ENCODE measurements at places on chromosomes 6 and 20. TPM values are rescaled to one million over a fixed set of nuclear protein-coding genes. Genes with fewer than 3 reads are reported as not detected.
A peak's percentile ranks its signal among the peaks of the same experiment; 100 is the strongest.

The HDDC2 gene
- total RNA-seq = 55.4 TPM

The EEF1E1 gene
- 16.7 TPM for total RNA-seq

The RNF8 gene
- total RNA-seq = 13.1 TPM

The EEF1A2 gene
- total RNA-seq = 0.77 TPM

The SCRT2 gene
- not detected for total RNA-seq

The TINAG gene
- not detected for total RNA-seq

The CLPSL2 gene
- total RNA-seq = not detected

The CST4 gene
- not detected for total RNA-seq

The OXT gene
- total RNA-seq = not detected

DNA sequence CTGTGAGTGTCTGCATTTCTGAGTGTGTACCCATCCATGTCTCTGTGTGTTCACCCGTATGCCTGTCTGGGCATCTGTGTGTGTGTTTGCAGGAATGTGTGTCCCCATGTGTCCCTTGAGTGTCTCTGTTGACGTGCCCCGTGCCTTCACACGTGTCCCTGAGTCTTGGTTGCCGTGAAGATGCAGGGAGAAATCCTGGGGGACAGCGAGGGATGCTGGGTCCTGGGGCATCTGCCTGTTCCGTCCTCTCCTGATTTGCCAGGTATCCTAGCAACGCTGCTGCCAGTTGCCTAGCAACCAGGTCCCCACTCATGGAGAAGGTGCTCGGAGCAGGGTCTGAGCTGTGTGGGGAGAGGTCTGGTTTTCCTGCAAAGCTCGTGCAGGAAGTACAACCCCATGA lies 6.0 kb upstream of the LKAAEAR1 start:
- DNase-seq = no peak

GRCh38 chr6:41427642-41428335 lies 92.4 kb downstream of the NCR2 start:
- DNase-seq = peak; percentile 68

GRCh38 chr6:136927292-136927691 lies 5.2 kb downstream of the SLC35D3 start:
- no peak for DNase-seq

GRCh38 chr6:16088409-16088808 lies 40.5 kb upstream of the MYLIP start:
- no peak for DNase-seq

DNA sequence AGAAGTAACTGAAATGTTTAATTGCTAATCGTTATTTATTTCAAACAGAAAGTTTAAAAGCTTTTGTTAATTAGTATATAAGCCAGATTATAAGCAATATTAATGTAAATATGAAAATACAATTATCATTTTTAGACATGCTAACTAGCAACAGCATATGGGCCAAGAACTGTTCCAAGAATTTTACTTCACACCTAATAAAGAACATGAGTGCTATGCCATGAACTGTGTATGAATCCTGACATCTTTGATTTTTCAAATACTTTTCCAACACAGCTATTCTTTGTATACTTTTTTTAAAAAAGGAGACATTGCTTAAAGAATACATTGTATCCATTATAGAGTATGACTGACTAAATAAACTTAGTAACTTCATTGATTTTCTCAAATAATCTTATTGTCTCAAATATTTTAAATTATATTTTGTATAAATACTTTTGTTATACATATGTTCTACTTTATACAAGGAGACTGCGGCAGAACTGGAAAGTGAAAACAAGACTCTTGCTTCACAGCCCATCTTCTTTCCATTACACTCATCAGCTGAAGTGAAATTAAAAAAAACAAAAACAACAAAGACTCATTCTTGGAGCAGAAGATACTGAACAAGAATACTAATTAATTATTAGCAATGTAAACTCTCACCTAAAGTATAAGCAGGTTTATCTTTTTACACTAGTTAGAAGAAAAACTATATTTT lies 89.9 kb downstream of the EPHA7 start:
- no peak for DNase-seq

GRCh38 chr20:21548390-21549035 lies 34.6 kb upstream of the NKX2-2 start:
- DNase-seq = no peak

DNA sequence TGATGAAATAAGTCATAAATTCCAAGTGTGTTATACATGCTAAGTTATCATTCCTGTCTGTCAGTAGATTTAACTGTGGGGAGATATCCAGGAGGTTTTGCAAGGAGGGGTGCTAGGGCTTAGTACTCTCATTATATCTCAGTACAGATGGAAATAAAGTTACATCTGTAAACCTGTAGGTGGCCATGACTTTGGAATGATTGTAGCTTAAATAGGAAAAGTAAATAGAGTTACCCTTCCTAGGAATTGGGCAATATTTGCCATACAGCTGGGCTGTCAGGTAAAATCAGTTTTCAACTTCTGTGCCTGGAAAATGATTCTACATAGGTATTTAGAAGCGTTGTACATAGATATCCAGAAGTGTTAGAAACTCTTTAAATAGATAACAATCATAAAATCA lies 19.8 kb upstream of the TGM3 start:
- DNase-seq = no peak

GRCh38 chr20:4708036-4708435 lies 13.7 kb upstream of the PRND start:
- no peak for DNase-seq

All from lower lobe of right lung (tissue), 2 donors.